ENCODE measurements at places on chromosomes 5 and 9.

GRCh38 chr5:122081541-122081940 lies 3.5 kb upstream of the LOX start:
- no peak for DNase-seq

GRCh38 chr9:87678650-87679355 lies 47.1 kb upstream of the CTSL start:
- DNase-seq = peak; percentile 44

DNA sequence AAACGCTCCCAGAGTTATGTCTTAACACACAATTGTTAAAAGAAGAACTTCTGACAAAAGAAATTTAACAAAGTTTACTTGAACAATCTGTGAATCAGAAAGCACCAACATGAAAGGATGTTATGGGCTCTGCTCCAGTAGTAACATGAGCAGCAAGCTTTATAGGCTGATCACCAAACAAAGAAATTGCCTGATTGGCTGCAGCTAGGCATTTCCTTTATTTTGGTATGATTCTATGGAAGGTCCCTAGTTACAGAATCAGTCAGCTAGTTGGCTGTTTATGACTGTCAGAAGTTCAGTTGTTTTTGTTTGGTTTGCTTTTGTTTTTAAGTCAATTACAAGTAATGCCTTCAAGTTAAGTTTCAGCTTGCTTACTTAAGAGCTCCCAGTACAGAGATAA lies 102.4 kb upstream of the SMC2 start:
- DNase-seq = peak; percentile 1

DNA sequence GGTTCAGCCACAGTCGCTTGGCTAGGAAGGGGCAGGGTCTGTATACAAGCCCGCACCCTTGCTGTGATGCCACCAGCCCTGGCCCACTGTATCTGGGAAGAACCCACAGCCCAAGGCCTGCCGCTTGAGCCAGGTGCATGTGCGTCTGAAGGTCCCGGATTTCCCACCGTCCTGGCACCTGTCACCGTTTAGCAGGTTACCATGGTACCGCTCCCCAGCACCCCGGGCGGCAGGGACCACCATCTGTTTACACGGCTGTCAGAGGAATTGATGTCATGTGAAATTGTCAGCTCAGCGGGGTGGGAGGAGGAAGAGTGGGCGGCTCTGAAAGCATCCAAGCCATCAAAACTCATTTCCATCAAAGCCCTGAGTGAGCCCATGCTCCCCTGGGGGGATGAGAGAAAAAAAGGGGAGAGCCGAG lies 92.7 kb downstream of the HRH2 start:
- no peak for DNase-seq

DNA sequence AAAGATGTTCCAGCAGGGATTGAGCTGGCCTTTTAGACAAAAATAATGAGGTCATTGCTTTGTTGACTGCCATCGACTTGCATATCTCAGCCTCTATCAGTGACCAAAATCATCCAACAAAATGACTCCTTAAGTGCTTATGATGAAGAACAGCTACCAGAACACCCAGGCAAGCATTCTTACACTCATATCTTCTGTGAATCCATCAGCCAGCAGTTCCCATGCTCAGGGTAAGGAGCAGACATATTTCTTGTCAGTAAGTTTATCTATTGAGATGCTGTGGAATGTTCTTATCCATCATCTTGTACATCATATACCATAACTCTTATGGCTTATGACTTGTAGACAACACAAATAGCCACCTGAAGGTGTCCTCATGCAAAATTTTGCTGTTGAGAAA lies 20.2 kb upstream of the SPDL1 start:
- no peak for DNase-seq

DNA sequence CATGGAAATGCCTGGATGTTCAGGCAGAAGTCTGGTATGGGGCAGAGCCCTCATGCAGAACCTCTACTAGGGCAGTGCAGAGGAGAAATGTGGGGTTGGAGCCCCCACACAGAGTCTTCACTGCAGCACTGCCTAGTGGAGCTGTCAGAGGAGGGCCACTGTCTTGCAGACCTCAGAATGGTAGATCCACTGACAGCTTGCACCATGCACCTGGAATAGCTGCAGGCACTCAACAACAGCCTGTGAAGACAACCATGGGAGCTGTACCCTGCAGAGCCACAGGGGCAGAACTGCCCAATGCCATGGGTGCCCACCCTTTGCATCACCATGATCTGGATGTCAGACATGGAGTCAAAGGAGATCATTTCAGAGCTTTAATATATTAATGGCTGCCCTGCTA lies 36.9 kb downstream of the TRIP13 start:
- DNase-seq = no peak

DNA sequence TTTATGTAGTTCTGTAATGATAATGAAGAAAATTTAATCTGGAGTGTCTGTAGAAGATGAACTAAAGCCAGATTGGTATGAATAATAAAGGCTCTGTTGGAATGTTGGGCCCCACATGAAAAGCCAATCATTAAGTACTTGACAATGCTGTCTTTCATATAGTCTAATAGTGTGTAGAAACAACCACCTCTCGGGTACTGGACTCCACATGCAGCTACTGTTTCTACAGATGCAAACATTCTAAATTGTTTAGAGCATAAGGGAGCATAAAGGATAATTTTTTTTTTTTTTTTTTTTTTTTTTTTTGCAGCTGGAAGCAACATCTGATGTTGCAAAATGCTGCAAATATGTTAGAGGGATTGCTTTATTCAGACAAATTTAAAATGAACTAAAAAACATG lies 354.3 kb downstream of the KCTD16 start:
- no peak for DNase-seq

DNA sequence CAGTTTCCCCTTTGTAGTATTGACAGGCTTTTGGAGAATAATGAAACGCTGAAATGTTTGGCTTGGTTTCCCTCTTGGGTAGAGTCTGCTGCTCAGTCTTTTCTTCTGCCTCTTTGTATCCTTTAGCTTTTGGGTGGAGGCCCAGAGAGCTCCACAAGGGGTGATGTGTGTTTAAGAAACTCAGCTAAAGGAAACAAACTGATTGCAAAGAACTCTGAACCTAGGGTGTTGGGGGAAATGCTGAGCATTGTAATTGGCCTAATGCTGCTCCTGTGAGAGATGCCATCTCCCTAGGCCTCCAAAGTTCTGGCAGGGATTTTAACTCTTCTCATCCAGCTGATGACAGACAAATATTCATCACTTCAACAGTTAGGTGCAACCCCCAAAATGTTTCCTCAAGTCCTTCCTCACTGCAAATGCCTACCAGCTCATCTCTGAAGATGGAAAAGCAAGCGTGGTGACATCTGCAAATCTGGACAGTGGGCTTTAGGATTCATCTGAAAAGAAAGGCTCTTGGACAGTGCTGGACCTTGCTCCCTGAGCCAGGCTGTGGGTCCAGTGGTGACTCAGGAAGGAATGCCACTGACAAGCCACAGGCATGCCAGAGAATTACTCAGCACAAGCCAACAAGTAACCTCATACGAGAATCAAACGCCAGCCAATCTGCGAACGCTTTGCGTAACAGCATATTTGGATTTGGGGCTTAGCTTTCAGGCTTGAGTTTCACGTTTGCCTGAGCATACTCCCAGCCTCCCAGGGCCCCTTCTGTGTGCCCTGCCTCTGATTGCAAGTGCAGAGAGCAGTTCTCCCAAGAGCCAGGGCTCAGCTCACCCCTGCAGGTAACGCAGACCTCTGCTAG lies 30.5 kb upstream of the ZSWIM6 start:
- DNase-seq = no peak

- DNase-seq = peak; percentile 17
These were observed 46.6 kb upstream of the PHYKPL start for GRCh38 chr5:178279026-178279722.

- DNase-seq = no peak
These were observed 337.1 kb downstream of the KIAA0825 start for GRCh38 chr5:94281236-94281801.

- DNase-seq = no peak
These were observed 54.2 kb upstream of the PAM start for GRCh38 chr5:102700916-102701315.

GRCh38 chr5:176927562-176927961 lies 28.4 kb upstream of the HK3 start:
- no peak for DNase-seq

- DNase-seq = no peak
These were observed 43.3 kb downstream of the ACTL7B start for GRCh38 chr9:108812396-108813025.

DNA sequence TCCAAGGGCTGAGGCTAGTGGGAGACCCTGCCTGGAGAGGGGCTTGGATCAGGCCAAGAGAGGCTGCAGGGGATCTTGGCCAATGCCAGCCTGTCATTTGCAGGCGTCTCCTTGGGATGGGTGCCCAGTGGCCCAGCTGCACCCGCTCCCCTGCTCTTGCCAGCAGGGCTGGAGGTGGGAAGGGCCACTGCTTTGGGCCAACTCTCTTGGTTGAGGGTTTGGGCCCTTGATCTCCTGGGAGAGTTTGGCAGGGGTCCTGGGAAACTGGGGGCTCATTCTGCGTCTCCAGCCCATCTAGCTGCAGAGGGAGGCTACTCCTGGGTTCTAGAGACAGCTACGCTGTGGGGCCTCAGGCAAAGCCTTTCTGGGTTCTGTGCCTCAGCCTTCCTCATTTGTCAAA lies 10.5 kb downstream of the PSD2 start:
- DNase-seq = no peak
